ENCODE measurements at places on chromosomes 2 and 18.
A peak's percentile ranks its signal among the peaks of the same experiment; 100 is the strongest.

DNA sequence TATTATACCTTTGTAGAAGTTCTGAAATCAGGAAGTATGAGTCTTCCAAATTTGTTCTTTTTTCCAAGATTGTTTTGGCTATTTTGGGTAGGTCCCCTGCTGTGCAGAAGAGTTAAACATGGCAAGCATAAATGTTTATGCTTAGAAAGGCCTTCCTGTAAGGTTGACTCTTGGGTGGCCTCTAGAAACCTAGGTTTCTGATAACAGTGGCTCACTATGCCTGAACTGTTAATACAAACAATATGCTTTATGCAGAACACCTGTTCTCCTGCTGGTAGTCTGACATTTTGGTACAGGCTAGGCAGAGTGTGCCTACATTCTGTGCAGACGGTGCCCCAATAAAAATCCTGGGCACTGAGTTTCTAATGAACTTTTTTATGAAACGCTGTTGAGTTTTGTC, 10.1 kb downstream of the PTPN18 start:
- H3K4me3 ChIP-seq, result no peak overlapping the region
- no peaks in the 10 kb centered on the region for H3K27me3 ChIP-seq
- H3K4me1 ChIP-seq, result peaks cover 12% of the 10 kb centered on the region

DNA sequence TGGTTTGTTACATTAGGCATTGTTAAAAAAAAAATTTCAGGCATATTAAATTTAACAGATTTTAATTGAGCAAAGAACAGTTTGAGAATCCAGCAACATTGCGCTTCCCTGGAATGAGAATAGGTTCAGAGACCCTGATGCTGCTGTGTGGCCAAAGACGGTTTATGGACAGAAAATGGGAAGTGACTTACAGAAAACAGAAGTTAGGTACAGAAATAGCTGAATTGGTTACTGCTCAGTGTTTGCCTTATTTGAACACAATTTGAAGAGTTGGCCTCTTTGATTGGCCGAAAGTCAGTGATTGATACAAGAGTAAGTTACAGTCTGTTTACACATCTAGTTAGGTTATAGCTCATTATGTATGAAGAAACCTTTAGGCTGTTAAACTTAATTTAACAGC, 6.0 kb upstream of the NEDD4L start:
- peaks cover 12% of the 10 kb centered on the region for H3K27me3 ChIP-seq
- H3K27ac ChIP-seq, result no peak overlapping the region
- H3K36me3 ChIP-seq, result no peaks in the 10 kb centered on the region
- no peak for DNase-seq

DNA sequence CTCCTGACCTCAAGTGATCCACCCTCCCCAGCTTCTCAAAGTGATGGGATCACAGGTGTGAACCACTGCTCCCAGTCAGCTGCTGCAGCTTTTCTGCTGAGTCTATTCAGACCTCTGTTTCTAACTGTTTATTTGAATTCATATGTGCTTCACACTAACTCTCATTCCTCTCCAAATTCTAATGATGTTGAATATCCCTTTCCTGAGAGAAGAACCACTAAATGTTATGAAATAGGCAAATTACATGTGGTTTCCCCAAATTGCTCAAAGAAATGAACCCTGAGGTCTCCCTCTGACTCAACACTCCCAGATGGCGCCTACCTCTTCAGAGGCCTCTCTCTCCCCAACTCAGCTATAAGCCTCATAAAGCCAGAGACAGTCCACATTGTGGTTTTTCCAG, 98.6 kb downstream of the IRS1 start:
- DNase-seq, result peak; percentile 19
- peaks cover 4% of the 10 kb centered on the region for H3K4me1 ChIP-seq
- H3K27ac ChIP-seq, result no peak overlapping the region
- no peak overlapping the region for H3K4me3 ChIP-seq

GRCh38 chr18:65227970-65228369, 522.8 kb upstream of the CDH7 start:
- no peak overlapping the region for H3K27ac ChIP-seq
- no peaks in the 10 kb centered on the region for H3K27me3 ChIP-seq
- no peaks in the 10 kb centered on the region for H3K4me1 ChIP-seq
- no peak overlapping the region for H3K4me3 ChIP-seq
- H3K36me3 ChIP-seq, result no peaks in the 10 kb centered on the region
- no peak for DNase-seq

- H3K27ac ChIP-seq, result no peak overlapping the region
- H3K4me3 ChIP-seq, result no peak overlapping the region
- no peaks in the 10 kb centered on the region for H3K27me3 ChIP-seq
- no peaks in the 10 kb centered on the region for H3K4me1 ChIP-seq
- no peak for DNase-seq
Observed at GRCh38 chr18:49857708-49858107, 44.4 kb upstream of the ACAA2 start.

DNA sequence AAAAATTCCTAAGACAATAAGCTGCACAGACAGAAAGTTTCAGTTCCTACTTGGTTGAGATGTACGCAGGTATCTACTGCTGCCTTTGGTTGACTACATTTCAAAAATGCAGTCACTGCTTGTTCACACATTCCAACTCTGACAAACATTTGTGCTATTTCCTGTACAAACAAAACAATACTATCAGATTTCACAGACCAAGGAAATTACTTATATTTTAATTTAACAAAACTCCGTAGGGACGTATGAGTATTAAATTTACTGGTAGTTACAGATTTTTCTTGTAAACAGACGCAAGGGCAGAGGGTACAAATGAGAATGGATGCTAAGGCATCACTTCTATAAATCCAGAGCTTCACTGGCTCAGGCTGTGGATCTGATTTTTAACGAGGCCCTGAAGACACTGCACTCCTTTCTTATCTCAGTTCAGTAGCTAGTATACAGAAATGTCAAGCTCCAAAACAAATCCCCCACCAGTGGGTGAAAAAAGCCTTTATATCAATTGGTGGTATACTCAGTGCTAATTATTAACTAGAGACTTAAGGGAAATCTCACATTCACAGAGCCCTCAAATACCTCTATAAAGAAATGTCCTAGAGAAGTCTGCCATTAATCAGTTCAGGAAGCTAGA, 31.7 kb upstream of the TTC32 start:
- H3K4me3 ChIP-seq, result no peak overlapping the region
- no peak for DNase-seq
- peaks cover 37% of the 10 kb centered on the region for H3K36me3 ChIP-seq
- H3K27me3 ChIP-seq, result no peaks in the 10 kb centered on the region
- H3K27ac ChIP-seq, result no peak overlapping the region
